Activated CD4-positive, alpha-beta T cell treated with anti-CD3 and anti-CD28 coated beads for 36 hours (primary cell): ENCODE measurements at places on chromosomes 16 and 17.

DNA sequence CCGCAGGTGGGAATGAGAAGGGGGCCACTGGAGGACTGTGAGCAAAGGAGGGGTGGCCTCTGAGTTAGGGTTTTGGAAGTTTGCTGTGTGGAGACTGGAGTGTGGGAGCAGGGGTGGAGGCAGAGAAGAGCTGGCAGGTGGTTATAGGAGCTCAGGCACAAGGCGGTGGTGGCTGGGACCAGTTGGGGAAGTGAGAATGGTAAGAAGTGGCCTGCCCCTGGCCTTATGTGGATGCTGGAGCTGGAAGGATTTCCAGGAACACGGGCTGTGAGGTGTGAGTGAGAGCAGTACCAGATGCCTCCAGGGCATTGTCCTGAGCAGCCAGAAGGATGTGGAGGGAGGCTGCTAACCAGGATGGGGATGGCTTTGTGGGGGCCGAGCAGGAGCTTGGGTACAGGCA, 277.2 kb downstream of the SNX29 start:
- no peak for DNase-seq

- no peak for DNase-seq
Observed at GRCh38 chr17:37671028-37671823, 28.0 kb upstream of the DDX52 start.

- peak; percentile 33 for DNase-seq
Observed at GRCh38 chr17:77466140-77466539, 325.4 kb downstream of the SEC14L1 start.

DNA sequence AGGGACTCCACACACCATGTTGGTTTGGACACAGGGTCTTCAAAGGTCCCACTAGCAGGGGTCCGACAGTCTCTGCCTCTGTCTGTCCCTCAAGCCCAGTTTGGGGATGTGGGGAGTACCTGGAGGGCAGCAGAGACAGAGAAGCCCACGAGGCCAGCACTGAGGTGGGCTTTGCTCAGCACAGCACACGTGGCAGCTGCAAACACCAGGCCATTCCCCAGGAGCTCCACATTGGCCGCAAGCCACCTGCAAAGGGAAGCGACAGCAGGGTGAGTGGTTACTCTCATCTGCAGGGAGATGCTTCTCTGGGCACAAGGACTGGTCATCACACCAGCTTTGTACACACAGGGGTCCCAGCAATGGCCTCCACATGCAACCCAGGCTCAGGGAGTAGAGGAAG, 62.0 kb downstream of the ABCC6 start:
- DNase-seq: no peak

- DNase-seq: no peak
Observed at GRCh38 chr17:76147211-76148014, 6.4 kb upstream of the FOXJ1 start.

DNA sequence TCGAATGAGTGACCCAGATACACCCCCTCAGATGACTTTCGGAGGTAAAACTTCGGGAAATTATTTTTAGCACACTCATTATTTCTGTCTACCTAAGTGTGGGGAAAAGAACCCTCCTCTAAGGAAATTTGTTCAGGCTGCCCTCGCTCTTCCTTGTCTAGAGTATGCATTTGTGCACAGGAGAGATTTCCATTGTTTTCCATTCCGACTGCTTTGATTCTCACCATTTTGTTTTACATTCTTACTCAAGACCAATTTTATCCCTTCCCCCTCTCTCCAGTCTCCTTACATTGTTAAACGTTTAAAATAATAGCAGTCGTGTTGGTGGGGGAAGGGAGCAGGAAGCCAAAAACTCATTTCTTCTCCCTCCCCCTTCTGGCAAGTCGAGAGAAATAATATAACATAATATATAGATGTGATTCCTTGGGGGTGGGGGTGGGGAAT, 1.5 kb upstream of the CHD3 start:
- DNase-seq: no peak

GRCh38 chr17:47969930-47970724, 786 bp upstream of the CDK5RAP3 start:
- DNase-seq: no peak

- no peak for DNase-seq
Observed at GRCh38 chr17:81036197-81036941, 1.4 kb downstream of the BAIAP2 start.

GRCh38 chr16:31713945-31714902, 159.4 kb upstream of the ZNF267 start:
- peak; percentile 54 for DNase-seq

- DNase-seq: no peak
Observed at GRCh38 chr17:75542229-75542628, 16.7 kb downstream of the LLGL2 start.

GRCh38 chr17:62794666-62794971, 13.5 kb downstream of the MARCHF10 start:
- DNase-seq: no peak

DNA sequence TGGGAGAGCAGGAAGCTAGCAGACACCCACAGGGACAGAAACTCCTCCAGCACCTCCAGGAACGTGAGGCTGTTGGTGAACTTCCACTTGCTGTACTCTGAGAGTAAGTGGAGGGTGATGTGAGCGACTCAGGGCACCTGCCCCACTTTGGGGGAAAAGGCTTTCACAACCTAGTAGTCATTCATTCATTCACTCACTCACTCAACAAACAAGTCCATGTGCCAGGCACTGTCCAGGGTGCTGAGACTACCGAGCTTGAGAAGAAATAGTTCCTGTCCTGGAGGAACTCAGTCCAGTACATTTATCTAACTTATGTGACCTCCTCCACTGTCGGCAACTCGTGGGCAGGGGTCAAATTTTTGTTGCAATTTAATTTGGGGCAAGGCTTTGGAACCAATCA, 26.6 kb downstream of the LGALS9 start:
- DNase-seq: peak; percentile 32

- peak; percentile 69 for DNase-seq
Observed at GRCh38 chr16:68074850-68075555, 10.2 kb upstream of the NFATC3 start.

GRCh38 chr16:72835086-72835485, 212.8 kb downstream of the ZFHX3 start:
- no peak for DNase-seq

DNA sequence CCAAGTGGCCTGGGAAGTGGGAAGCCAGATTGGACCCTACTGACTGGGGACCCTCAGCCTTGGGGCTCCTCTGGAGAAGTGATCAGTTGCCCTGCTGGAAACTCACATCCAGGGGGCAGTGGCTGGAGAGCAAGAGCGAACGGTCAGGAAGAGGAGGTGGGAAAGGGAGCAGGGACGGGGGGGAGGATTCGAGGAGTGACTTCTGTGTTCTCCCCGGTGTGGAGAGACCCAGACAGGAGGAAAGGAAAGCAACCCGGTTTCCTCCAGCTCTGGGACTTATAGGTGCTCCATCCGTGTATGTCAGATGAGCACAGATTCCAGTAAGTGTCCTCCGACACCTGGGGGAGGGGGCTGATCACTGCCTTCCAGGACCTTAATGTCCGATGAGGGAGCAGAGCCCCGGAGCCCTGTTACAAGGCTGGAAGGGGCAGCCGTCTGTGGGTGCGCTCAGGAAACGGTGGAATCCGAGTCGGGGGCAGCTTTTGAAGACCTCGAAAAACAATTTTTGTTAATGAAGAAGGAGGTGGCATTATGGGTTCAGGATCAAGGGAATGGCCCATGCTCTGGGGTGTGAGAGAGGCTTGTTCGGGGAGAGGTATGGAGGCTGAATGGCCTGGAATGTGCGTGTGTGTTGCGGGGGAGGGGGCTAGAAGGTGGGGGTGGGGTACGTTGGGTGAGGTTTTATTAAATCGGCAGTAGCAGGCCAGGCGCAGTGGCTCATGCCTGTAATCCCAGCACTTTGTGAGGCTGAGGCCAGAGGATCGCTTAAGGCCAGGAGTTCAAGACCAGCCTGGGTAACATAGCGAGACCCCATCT, 34.8 kb upstream of the NDRG4 start:
- no peak for DNase-seq

DNA sequence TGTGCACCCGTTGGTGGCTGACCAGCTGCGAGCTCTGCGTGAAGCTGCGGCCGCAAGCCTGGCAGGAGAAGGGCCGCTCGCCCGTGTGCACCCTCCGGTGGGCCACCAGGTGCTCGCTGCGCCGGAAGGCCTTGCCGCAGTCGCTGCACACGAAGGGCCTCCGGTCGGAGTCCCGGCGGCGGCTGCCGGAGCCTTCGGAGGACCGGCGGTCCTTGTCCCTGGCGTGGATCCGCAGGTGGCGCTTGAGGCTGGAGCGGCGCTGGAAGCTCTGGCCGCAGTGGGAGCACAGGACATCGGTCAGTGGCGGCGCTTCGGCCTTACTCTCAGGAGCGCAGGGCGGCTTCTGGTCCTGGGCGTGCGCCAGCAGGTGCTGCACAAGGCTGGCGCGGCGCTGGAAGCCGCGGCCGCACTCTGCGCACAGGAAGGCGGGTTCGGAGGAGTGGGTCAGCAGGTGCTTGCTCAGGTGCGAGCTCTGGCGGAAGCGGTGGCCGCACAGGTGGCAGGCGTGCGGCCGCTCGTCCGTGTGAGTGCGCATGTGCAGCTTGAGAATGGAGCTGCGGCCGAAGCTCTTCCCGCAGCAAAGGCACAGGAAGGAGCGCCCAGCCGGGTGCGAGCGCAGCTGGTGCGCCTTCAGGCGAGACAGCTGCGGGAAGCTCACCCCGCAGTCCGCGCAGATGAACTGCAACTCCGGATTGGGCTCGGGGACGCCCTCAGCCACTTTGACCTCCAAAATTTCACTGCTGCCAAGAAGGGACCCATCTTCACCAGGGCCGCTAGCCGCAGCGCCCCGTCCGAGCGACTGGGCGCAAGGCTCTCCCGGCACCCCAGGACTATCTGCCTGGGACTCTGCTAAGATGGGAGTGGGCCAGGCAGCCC, 9.1 kb downstream of the ZSCAN10 start:
- no peak for DNase-seq

DNA sequence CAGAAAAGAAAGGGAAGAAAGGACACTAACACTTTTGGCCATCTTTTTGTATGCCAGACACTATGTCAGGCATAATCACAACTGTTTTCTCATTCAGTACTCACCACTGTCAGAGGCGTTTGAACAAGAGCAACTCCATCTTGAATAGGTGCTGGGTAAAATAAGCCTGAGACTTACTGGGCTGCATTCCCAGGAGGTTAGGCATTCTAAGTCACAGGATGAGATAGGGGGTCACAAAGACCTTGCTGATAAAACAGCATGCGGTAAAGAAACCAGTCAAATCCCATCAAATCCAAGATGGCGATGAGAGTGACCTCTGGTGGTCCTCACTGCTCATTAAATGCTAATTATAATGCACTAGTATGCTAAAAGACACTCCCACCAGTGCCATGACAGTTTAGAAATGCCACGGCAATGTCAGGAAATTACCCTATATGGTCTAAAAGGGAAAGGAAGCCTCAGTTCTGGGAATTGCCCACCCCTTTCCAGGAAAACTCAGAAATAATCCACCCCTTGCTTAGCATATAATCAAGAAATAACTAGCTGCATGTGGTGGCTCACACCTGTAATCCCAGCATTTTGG, 14.9 kb upstream of the LYRM9 start:
- DNase-seq: no peak

GRCh38 chr17:4154201-4154600, 11.2 kb downstream of the CYB5D2 start:
- no peak for DNase-seq

- DNase-seq: peak; percentile 85
Observed at GRCh38 chr17:76382803-76383545, 1.4 kb upstream of the SPHK1 start.

DNA sequence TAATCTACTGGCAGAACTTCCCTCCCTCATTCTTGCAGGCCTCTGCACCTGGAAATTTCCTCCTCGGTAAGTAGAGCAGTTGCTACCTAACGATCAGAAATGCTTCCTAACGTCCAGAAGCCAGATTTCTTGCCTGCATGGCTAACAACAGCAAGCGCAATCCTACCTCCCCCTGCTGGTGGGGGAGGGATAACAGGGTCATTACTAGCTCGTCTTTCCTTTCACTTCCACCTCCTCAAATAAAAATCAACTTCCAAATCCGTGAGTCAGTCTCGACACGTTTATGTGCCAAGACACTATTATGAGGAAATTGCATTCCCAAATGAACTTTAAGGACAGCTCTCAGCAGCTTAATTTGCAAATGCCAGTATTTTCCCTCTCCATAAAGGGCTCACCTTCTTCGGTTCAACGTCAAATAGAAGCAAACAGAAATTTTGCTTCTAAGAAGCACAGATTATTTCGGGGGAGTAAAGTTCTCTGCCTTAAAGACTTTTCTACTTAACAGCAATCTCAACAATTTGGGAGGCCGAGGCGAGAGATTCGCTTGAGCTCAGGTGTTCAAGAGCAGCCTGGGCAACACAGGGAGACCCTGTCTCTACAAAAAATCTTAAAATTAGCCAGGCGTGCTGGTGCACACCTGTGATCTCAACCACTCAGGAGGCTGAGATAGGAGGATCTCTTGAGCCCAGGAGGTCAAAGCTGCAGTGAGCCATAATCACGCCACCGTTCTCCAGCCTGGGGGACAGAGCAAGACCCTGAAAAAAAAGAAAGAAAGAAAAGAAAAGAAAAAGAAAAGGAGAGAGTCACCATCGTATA, 188.6 kb upstream of the PSMD7 start:
- peak; percentile 61 for DNase-seq

GRCh38 chr17:27804113-27804512, 3.8 kb upstream of the NOS2 start:
- no peak for DNase-seq

DNA sequence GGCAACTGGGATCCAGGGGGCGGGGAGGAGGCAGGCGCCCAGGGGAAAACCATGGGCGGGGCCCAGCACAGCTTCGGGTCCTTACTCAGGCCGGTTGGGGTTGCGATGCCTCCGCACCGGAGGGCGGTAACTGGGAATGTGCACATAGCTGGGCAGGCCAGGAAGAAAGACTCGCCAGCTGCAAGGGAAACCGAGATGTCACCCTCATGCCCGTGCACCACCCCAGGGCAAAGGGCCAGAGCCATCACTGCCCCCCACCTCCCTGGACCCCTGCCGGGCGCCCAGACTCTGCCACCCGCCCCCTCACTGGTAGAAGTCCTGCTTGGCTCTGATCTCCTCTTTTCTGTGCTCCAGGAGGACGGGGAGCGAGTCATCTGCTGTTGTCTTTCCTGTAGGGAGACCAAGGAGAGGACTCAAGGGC, 6.7 kb downstream of the ALOX12B start:
- DNase-seq: no peak

DNA sequence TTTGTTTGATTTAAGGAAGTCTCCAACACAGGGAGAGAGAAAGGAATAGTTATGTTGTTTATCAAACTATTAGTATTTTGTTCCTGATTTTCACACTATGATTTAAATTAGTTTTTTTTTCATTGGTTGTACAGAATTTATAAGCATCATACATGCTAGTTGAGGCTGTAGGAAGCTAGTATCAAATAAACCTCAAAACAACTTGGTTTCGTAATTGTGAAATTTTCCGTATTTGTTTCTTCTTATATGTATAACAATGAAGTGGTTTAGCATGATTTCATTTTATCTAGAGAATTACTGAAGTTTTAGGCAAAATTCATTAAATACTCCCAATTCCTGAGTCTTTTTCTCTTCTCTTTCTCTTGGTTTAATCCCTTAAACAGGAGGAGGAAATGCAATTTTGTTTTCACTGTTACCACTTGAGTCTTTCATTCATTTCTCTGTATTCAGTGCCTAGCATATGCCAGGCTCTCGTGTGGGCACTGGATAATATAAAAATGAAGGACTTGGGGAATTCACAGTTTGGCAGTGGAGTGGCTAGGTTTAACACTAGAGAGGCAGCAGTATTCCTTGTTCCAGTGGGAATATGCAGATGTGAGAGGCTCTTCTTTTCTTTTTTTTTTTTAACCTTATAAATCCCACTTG, 1.8 kb downstream of the CYLD start:
- no peak for DNase-seq

- DNase-seq: peak; percentile 10
Observed at GRCh38 chr17:14604591-14605266, 303.8 kb downstream of the HS3ST3B1 start.
